Ovary (tissue), 10 donors: ENCODE measurements at places on chromosomes 2 and 18. TPM values are rescaled to one million over a fixed set of nuclear protein-coding genes. Genes with fewer than 3 reads are reported as not detected.

GRCh38 chr2:121071034-121071504, 213.9 kb downstream of the TFCP2L1 start:
- H3K36me3 ChIP-seq = no peaks in the 10 kb centered on the region
- H3K4me3 ChIP-seq = no peak overlapping the region
- no peaks in the 10 kb centered on the region for H3K27me3 ChIP-seq
- no peak overlapping the region for H3K27ac ChIP-seq

- H3K4me3 ChIP-seq = no peak overlapping the region
- peaks cover 8% of the 10 kb centered on the region for H3K4me1 ChIP-seq
- no peak overlapping the region for H3K27ac ChIP-seq
- DNase-seq = no peak
These were observed 57.2 kb upstream of the RTN4 start for GRCh38 chr2:55107436-55107835.

GRCh38 chr2:120771111-120771780, 35.6 kb downstream of the GLI2 start:
- H3K4me1 ChIP-seq = peaks cover 51% of the 10 kb centered on the region
- peak; percentile 61 for DNase-seq
- no peaks in the 10 kb centered on the region for H3K27me3 ChIP-seq
- no peaks in the 10 kb centered on the region for H3K36me3 ChIP-seq
- no peak overlapping the region for H3K4me3 ChIP-seq

- no peaks in the 10 kb centered on the region for H3K36me3 ChIP-seq
- no peaks in the 10 kb centered on the region for H3K4me1 ChIP-seq
- no peaks in the 10 kb centered on the region for H3K27me3 ChIP-seq
- DNase-seq = no peak
- no peak overlapping the region for H3K27ac ChIP-seq
- no peak overlapping the region for H3K4me3 ChIP-seq
These were observed 225.6 kb downstream of the CMPK2 start for GRCh38 chr2:6639929-6640620.

GRCh38 chr2:120344976-120345581, 857 bp upstream of the INHBB start:
- peaks cover 10% of the 10 kb centered on the region for H3K4me1 ChIP-seq
- H3K27ac ChIP-seq = no peak overlapping the region
- peak overlapping the region; percentile 49 for H3K4me3 ChIP-seq
- H3K36me3 ChIP-seq = no peaks in the 10 kb centered on the region
- peak; percentile 30 for DNase-seq
- no peaks in the 10 kb centered on the region for H3K27me3 ChIP-seq

DNA sequence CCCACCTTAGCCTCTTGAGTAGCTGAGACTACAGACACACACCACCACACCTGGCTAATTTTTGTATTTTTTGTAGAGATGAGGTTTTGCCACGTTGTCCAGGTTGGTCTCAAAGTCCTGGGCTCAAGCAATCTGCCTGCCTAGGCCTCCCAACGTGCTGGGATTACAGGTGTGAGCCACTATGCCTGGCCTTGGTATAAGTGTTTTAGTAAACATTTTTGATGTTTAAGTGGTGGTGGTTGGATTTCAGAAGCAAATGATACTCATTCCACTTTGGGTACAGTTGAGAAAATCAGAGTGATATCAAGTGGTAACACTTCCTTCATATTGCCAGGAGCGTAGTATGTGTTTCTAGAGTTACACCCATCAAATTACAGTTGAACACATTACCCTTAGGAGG, 25.4 kb downstream of the ACADL start:
- no peaks in the 10 kb centered on the region for H3K36me3 ChIP-seq
- H3K4me1 ChIP-seq = no peaks in the 10 kb centered on the region
- no peak overlapping the region for H3K4me3 ChIP-seq

- DNase-seq = no peak
- H3K4me1 ChIP-seq = no peaks in the 10 kb centered on the region
- no peak overlapping the region for H3K4me3 ChIP-seq
- no peak overlapping the region for H3K27ac ChIP-seq
These were observed 459.4 kb upstream of the MC4R start for GRCh38 chr18:60831971-60832370.

DNA sequence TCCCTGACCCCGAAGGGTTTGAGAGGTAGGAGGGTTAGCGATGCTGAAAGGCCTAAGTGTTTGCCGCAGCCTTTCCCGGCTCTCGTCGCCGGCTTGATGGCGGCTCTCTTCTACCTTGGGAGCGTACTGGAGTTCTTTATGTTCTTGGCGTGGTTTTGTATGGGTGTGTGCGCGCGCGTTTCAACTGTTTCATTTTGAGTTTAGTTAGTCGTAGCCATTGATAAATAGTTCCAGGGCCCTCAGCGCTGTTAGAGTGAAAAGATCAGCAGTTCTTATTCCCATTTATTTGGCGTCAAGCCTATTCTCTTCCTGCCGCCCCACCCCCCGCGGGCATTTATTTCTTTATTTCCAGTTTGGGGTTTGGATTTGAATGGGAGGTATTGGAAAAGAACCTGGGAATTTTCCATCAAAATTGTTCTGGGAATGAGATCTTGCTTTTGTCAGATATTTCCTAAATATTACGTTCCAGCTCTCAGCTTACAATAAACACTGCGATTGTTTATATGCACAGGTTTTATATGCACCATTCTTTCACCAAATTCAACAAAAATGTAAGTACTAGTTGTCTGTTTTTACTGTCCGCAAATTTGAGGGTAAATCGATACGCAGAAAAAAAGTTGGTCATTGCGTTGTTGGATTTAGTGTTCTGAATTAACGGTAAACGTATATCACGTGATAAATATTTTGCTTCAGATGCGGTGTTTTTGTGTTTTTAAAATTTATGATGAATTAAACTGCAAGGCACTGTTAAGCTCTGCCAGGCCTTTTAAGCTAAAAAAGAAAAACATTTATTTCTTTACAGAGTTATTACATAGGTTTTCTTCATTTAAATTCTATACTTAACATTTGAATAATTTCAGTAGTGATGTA, 954 bp downstream of the CCNT2 start:
- H3K27ac ChIP-seq = peak overlapping the region; percentile 94
- peak overlapping the region; percentile 95 for H3K4me3 ChIP-seq
- peaks cover 5% of the 10 kb centered on the region for H3K4me1 ChIP-seq
- no peaks in the 10 kb centered on the region for H3K36me3 ChIP-seq
- no peaks in the 10 kb centered on the region for H3K27me3 ChIP-seq

- H3K36me3 ChIP-seq = no peaks in the 10 kb centered on the region
- no peak for DNase-seq
- H3K27me3 ChIP-seq = no peaks in the 10 kb centered on the region
- H3K4me3 ChIP-seq = no peak overlapping the region
- no peaks in the 10 kb centered on the region for H3K4me1 ChIP-seq
- H3K27ac ChIP-seq = no peak overlapping the region
These were observed 34.9 kb downstream of the IMMT start for GRCh38 chr2:86160156-86160952.

- H3K27me3 ChIP-seq = no peaks in the 10 kb centered on the region
- no peak overlapping the region for H3K4me3 ChIP-seq
- no peaks in the 10 kb centered on the region for H3K36me3 ChIP-seq
These were observed 333.1 kb upstream of the HNRNPA3 start for GRCh38 chr2:176879426-176879995.

GRCh38 chr2:37388074-37388473, 43.6 kb downstream of the QPCT start:
- DNase-seq = no peak
- no peaks in the 10 kb centered on the region for H3K27me3 ChIP-seq
- H3K27ac ChIP-seq = no peak overlapping the region
- H3K4me1 ChIP-seq = no peaks in the 10 kb centered on the region
- H3K36me3 ChIP-seq = no peaks in the 10 kb centered on the region

HOXD9 gene
- total RNA-seq = 12.5 TPM

TM4SF20 gene
- total RNA-seq = not detected

ZSWIM2 gene
- not detected for total RNA-seq

CCT4 gene
- 120 TPM for total RNA-seq

EFEMP1 gene
- total RNA-seq = 282 TPM

CACNB4 gene
- total RNA-seq = 1.1 TPM

CCBE1 gene
- total RNA-seq = 109 TPM

TFPI gene
- 53.3 TPM for total RNA-seq

CASP10 gene
- total RNA-seq = 3.8 TPM

NCKAP5 gene
- 2.2 TPM for total RNA-seq
